ENCODE measurements at places on chromosomes 16 and 17.
A peak's percentile ranks its signal among the peaks of the same experiment; 100 is the strongest.

- DNase-seq, result peak; percentile 49
Measured at GRCh38 chr17:77451245-77451893, 310.6 kb downstream of the SEC14L1 start.

- no peak for DNase-seq
Measured at GRCh38 chr17:4998027-4998731, 429 bp downstream of the KIF1C start.

DNA sequence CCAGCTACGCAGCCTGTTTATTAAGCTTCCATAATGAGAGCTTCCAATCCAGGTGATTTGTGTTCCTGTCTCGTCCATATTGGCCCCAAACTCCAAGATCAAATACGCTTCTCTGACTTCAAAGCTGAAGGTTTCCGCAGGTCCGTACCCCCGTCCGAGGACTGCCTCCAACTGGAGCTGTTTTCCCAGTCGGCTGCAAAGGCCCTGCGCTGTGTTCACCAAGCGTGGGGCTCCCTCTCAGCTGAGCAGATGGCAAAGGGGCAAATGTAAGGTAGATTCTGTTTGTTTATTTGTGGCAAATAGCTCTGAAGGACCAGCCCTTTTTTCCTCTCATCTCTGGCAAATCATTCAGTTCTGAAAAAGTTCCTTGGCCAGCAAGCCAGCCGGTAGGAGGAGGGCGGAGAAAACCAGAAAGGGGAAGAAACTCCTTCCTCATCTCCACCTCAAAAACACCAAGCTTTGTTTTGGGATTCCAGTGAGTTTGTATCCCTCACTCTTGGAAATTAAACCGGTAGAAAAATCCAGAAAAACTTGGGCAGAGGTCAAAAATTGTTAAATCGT lies 35.2 kb downstream of the NXN start:
- no peak for DNase-seq

- DNase-seq, result no peak
Measured at GRCh38 chr17:36939802-36940312, 2.6 kb downstream of the LHX1 start.

GRCh38 chr17:62162898-62163297 lies 97.8 kb upstream of the MED13 start:
- DNase-seq, result no peak

DNA sequence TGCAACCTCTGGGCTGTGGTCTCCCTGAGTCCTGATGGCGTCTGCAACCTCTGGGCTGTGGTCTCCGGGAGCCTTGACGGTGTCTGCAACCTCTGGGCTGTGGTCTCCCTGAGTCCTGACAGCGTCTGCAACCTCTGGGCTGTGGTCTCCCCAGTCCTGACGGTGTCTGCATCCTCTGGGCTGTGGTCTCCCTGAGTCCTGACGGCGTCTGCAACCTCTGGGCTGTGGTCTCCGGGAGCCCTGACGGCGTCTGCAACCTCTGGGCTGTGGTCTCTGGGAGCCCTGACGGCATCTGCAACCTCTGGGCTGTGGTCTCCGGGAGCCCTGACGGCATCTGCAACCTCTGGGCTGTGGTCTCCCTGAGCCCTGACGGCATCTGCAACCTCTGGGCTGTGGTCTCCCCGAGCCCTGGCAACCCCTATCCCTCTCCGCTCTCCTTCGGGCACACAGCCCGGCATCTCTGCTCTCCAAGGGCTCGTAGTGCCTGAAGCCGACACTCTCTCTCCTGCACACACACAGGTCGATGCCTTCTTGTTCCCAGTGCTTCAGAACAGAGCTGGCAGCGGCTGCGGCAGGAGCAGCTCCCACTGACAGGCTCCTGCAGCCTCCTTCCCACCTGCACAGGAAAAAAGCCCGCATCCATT lies 45.6 kb downstream of the METRNL start:
- DNase-seq, result no peak

- DNase-seq, result no peak
Measured at GRCh38 chr17:77965352-77965751, 6.8 kb downstream of the TNRC6C start.

- no peak for DNase-seq
Measured at GRCh38 chr17:61467416-61468262, 15.4 kb downstream of the TBX4 start.

DNA sequence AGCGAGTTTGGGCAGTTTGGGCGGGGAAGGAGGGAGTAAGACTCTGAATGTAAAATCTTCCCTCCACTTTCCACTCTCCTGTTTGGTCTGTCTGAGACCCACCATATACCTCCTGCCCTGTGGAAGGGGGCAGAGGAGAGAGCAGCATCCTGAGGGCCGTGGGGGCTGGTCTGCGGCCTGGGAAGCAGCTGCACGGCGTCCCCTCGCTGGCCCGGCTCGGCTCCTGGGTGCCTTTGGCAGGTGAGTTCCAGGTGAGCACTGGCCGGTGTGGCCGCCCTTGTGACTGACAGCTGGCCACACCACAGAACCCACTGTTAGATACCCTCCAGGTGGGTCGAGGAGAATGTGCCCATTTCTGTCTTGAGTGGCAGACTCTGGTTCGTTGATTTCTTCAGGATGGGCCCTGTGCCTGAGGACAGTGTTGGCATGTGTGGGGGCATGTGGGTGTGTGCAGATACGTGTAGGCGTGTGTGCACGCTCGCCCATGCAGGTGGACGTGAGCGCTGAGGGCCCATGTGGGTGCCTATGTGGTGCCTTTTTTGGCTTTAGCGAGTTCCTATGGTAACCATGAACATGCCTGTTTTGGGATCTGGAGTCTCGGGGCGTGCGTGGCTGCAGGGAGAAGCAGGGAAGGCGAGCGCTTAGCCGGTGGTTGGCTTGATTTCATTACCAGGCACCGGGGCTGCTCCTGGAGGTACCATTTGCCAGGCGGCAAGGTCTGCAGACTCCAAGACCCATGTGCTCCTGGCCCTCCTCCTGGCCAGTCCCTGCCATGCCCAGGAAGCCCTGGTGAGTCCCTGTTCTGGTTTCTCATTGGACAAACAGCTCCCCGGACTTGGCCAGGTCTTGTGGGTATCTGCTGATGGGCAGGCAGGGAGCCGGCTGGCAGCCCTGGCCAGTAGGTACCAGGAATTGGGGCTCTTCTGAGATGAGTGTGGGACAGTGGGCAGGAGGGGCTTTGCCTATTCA lies 12.4 kb downstream of the RAP1GAP2 start:
- DNase-seq, result no peak

DNA sequence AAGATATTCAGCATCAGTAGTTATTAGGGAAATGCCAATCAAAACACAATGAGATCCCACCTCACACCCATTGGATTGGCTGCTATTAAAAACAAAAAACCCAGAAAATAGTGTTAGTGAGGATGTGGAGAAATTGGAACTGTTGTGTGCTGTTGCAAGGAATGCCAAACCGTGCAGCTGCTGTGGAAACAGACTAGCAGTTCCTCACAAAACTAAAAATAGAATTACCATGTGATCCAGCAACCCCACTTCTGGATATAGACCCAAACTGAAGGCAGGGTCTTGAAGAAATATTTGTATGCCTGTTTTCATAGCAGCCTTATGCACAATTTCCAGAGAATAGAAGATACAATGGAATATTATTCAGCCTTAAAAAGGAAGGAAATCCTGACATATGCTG lies 46.0 kb downstream of the FOXK2 start:
- no peak for DNase-seq

GRCh38 chr17:76909971-76910760 lies 42.0 kb downstream of the MGAT5B start:
- DNase-seq, result no peak

DNA sequence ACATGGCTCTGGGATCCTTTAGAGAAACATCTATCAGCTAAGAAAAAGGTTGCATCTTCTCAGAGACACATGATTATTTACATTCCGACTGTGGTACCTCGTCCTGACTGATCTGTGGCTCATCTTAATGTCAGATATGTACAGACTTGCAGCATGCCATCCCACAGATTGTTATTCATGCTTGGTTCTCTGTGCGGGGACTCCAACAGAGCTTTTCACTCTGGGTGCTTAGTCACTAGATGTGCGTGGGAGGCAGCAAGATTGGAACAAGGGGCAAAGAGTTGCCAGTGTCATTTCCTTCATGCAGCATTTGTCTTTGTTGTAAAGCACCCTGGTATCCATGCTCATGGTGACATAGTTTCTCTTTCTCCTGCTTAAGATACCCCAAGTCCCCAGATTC lies 179.1 kb upstream of the CACNG5 start:
- peak; percentile 26 for DNase-seq

DNA sequence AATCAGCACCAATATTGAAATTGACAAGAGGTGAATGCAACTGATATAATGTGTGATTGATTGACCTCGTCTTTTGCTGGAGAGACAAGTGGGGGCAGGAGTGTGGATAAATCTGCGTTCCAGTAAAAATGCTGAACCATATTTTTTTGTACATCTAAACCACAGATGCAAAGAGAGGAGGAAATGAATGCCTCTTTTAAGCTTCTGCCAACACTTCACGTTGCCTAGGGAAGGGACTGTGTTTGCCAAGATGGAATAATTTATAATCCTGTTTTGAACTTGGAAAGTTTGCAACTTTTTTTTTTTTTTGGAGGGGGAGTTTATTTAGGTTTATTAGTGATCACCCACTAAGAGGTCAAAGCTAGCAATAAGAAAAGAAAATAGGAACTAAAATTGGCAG lies 288.2 kb upstream of the EEF2KMT start:
- no peak for DNase-seq

GRCh38 chr17:17641621-17642409 lies 39.4 kb upstream of the RAI1 start:
- DNase-seq, result peak; percentile 70

- no peak for DNase-seq
Measured at GRCh38 chr16:82636485-82636884, 9.7 kb downstream of the CDH13 start.

- DNase-seq, result no peak
Measured at GRCh38 chr16:66103211-66103610, 263.3 kb upstream of the CDH5 start.

DNA sequence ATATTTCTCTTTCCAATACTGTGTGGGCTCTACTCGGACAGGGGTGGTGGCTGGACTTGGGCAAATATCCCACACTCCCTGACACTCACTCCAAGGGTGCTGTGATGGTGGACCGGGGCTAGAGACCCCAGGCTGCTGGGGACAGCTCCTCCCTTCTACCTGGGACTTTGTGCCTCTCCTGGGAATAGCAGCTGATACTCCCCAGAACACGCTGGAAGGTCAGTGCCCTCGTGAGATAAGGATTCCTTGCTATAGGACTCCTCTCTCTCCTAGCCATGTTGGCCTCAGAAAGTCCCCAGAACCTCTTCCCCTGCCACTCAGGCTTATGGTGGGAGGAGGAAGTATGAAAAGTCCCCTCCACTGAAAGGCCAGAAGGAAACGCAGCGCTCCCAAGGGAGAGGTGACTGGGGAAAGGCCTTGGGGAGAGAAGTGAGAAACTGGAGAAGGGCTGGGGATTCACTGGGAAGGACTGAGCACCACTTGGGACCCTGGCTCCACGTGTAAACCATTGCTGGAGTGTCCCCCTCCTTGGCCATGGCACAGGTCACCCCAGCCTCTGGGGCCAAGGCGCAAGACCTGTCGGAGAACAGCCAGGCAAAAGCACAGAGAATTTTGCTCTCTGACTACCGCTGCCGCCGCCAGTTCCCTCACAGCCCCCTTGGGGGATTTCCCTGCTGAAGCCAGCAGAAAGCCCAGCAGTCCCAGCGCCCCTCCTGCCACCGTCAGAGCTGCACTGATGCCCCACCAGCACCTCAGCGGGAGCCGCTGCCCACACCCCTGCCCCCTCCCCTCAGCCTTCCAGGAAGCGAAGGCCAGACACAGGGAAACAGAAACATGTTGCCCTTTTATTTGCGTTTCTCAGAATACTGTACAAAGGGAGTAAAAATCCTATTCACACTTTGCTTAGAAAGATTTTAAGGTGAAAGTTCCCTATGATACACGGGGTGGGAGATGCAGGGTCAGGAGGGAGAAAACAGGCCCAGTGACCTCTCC lies 2.1 kb upstream of the GSDMB start:
- DNase-seq, result peak; percentile 27

DNA sequence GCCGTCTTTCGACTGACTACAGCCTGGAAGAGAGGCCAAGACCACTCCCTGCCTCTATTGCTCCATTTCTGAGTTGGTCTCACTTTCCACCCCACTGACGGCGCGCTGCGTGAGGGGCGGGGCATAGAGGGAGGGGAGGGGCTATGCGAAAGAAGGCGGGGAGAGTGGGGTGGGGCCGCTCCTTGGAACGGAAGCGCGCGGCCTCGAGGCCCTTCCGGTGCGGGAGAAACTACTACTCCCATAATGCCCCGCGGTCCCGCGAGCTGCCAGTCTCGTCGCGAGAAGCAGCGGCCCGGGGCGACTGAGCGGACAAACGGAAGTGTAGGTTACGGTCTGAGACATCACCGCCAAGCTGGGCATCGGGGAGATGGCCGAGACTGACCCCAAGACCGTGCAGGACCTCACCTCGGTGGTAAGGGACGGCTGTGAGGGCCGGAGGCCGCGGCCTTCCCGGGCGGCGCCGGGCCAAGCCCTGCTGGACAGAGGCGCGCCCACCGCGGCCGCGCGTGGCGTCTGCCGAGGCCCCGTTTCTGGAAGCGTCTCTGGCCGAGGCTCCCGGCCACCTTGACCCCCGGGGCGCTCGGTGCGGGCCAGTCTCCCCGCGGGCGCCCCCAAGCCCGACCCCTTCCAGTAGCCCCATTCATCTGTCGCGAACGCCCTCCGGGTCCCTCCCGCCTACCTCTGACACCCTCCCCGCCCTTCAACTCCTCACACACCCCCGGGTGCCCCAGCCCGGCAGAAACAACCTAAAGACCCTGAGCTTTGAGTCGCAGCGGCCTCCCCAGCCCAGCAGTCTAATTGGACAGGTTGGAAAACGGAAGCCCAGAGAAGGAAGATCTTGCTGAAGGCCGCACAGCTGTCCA lies at the start of gene HSBP1:
Gene HSBP1 (plus strand): TSS at position 269 of the 863 bp plus-strand sequence. CDS start 99 bp downstream, at position 368.
- DNase-seq, result peak; percentile 79

DNA sequence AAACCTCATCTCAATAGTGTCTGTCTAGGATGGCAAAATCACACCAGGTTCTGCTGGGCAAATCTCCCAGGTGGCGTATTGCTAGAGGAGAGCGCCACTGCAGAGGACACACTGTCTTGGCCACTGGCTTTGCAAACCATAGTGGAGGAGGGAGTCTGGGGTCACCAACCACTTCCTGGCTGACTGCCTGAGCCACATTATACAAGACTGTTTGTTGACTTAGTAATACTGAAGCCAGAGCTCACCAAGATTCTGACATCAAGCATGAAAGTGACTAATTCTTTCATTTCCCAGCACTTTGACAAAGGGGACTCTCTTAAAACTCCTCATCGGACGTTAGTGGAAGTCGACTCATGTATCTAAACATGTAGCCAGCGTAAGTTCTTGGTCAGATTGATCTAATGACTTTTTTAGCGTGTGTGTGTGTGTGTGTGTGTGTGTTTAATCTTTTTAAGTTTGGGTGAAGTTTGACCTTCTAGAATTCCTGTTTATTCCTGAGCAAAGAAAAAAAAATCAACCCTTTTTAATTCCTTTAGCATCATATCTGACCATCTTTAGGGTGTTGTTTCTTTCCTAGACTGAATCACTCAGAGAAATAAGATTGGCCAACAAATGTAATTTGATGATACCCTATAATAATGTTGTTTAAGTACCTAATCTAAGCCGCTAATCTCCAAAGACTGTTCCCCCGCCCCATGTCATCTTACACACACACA lies 13.7 kb downstream of the PITPNC1 start:
- no peak for DNase-seq

- DNase-seq, result no peak
Measured at GRCh38 chr16:11111150-11111549, 144.9 kb downstream of the SOCS1 start.

GRCh38 chr17:5582209-5583185 lies 1.8 kb downstream of the NLRP1 start:
- no peak for DNase-seq

Measured in stimulated activated CD8-positive, alpha-beta memory T cell treated with anti-CD3 and anti-CD28 coated beads, Interleukin-4, amount 100 ng/mL, for 4 hours (primary cell).